Left kidney (tissue), 8 donors: ENCODE measurements at places on chromosomes 12 and 14. TPM values are rescaled to one million over a fixed set of nuclear protein-coding genes. Genes with fewer than 3 reads are reported as not detected.

The SPSB2 gene
- polyA plus RNA-seq, result 9.2 TPM

The GRIN2B gene
- 1.4 TPM for polyA plus RNA-seq

The P2RX7 gene
- 1.0 TPM for polyA plus RNA-seq

The NXPH4 gene
- 4.2 TPM for polyA plus RNA-seq

- DNase-seq, result no peak
Observed at GRCh38 chr14:105165134-105165704, 3.4 kb downstream of the JAG2 start.

DNA sequence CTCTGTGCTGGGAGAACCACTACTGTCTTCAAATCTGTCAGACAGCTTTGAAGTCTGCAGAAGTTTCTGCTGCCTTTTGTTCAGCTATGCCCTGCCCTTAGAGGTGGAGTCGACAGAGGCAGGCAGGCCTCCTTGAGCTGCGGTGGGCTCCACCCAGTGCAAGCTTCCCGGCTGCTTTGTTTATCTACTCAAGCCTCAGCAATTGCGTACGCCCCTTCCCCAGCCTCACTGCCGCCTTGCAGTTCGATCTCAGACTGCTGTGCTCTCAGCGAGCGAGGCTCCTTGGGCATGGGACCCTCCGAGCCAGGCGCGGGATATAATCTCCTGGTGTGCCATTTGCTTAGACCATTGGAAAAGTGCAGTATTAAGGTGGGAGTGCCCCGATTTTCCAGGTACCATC lies 25.1 kb upstream of the KLRB1 start:
- DNase-seq, result no peak

DNA sequence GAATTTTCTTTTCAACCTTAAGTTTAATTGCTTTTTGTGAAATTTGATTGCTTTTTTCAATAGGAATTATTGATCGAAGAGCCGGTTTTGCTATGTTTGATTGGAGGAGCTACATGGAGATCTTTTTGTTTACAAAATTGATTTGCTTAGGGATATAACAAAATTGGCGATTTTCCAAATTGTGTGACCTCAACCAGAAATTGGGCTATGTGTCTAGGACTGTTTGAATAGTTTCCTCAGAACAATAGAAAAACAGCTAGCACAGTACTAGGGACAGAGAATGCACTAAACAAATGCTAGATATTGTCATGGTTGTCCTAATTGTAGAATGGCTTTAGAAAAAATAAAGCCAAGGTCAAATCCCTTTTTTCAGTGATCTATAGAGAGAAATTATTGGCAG lies 2.4 kb downstream of the SLC17A8 start:
- no peak for DNase-seq

DNA sequence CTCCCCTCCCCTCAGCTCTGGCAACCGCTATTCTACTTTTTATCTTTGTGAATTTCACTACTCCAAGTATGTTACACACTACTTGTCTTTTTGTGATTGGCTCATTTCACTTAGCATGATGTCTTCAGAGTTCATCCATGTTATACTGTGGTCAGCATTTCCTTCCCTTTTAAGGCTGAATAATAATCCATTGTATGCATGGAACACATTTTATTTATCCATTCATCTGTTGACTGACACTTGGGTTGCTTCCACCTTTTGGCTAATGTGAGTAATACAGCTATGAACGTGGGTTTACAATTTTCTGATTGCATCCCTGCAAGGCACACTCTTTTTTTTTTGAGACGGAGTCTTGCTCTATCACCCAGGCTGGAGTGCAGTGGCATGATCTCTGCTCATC lies 53.0 kb upstream of the FUT8 start:
- no peak for DNase-seq

DNA sequence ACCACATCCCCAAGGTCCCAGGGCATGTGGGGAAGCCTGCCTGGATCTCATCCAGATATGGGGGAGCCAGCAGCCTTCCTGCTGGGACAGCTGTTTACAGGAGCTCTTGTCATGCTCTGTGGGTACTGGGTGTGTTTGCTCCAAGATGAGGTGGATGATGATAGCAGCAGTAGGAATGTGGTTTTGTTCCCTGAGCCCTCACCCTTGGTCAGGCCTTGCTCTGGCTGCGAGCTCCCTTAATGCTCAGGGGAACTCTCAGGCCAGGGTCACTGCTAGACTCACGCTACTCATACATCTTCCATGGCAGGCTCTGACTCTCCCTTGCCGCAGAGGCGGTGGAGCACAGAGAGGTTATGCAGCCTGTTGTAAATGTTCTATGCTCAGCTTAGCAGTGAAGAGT lies 990.3 kb downstream of the AACS start:
- no peak for DNase-seq

GRCh38 chr14:67456732-67457131 lies 31.8 kb downstream of the TMEM229B start:
- DNase-seq, result no peak

- DNase-seq, result no peak
Observed at GRCh38 chr14:58560208-58560607, 77.6 kb upstream of the DACT1 start.

GRCh38 chr12:80352474-80352873 lies 91.6 kb upstream of the PTPRQ start:
- no peak for DNase-seq

DNA sequence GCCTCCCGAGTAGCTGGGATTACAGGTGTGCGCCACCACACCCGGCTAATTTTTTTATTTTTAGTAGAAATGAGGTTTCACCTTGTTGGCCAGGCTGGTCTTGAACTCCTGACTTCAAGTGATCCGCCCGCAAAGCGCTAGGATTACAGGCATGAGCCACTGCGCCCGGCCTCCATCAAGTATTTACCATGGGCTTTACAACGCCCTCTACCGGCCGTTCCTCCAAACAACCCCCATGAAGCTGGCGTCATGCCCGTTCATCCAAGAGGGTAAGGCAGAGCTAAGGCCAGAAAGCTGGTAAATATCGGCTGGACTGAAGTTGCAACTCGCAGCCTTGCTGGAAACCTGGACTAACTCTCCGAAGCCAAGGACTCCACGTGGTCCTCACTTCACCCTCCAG lies 41.6 kb downstream of the RNF34 start:
- DNase-seq, result no peak

GRCh38 chr12:121858662-121859572 lies at the start of gene HPD:
Gene HPD (minus strand): TSS chr12:121858859. CDS start chr12:121858823, 36 bp downstream.
- DNase-seq, result peak; percentile 51

- no peak for DNase-seq
Observed at GRCh38 chr12:19755136-19755535, 315.8 kb downstream of the AEBP2 start.
